H7 (cell line): ENCODE measurements at places on chromosomes 16 and 17.

DNA sequence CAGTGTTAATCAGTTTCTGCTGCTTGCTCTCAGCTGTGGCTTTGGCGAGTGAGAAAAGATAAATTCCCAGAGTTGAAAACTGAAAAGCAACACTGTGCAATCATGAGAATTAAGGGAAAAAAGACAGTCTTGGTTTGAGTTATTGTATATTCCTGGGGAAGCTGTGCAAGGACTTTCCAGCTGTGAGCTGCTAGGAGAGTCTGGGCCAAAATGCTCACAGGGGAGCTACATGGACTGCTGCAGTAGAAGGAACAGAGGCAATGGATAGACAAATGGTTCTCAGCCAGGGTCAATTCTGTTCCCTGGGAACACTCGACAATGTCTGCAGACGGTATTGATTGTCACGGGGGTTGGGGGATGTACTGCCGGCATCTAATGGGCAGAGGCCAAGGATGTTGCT, 102.0 kb upstream of the ADAMTS18 start:
- DNase-seq, result no peak

- peak; percentile 92 for DNase-seq
These were observed 13.5 kb downstream of the SPATA32 start for GRCh38 chr17:45248132-45248957.

GRCh38 chr16:48918520-48919258, 308.7 kb upstream of the N4BP1 start:
- no peak for DNase-seq

DNA sequence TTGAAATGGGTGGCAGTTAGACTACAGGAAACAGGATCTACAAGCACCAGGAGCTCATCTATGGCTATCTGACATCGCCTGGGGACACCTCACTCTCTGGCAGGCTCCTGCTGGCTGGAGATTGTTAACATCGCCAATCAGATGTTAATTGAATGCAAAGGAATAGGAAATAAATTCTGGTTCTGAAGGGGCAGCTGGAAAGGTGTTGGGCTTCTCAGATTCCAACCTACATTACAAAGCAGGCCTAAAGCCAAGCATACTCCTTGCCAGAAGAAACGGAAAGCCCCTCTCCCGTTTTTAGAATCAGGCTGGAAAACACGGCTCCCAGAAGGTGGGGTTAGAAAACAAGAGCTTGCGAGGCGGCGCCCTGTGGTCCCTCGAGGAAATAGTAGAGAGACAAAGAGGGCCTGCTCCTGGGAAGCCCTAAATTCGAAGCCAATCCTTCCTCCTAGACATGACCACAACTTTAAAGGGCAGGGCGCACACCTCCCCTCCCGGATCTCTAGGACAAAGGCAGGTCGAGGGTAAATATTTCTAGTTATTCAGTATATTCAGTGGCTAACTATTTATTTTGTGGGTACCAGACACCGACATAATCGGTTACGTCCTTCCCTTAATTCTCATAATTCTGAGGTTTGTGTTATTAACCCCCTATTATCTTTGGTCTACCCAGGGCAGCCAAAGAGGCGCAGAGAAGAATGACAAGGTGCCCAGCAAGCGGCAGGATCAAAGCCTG, 763 bp upstream of the TOM1L1 start:
- peak; percentile 52 for DNase-seq
